ENCODE measurements at places on chromosomes 7 and 10.
A peak's percentile ranks its signal among the peaks of the same experiment; 100 is the strongest.

- DNase-seq = peak; percentile 1
Observed at GRCh38 chr7:142812437-142813215, 41.9 kb downstream of the PRSS2 start.

- no peak for DNase-seq
Observed at GRCh38 chr7:159105066-159105780, 39.4 kb downstream of the VIPR2 start.

GRCh38 chr7:93894966-93895640, 4.5 kb upstream of the TFPI2 start:
- DNase-seq = peak; percentile 52

DNA sequence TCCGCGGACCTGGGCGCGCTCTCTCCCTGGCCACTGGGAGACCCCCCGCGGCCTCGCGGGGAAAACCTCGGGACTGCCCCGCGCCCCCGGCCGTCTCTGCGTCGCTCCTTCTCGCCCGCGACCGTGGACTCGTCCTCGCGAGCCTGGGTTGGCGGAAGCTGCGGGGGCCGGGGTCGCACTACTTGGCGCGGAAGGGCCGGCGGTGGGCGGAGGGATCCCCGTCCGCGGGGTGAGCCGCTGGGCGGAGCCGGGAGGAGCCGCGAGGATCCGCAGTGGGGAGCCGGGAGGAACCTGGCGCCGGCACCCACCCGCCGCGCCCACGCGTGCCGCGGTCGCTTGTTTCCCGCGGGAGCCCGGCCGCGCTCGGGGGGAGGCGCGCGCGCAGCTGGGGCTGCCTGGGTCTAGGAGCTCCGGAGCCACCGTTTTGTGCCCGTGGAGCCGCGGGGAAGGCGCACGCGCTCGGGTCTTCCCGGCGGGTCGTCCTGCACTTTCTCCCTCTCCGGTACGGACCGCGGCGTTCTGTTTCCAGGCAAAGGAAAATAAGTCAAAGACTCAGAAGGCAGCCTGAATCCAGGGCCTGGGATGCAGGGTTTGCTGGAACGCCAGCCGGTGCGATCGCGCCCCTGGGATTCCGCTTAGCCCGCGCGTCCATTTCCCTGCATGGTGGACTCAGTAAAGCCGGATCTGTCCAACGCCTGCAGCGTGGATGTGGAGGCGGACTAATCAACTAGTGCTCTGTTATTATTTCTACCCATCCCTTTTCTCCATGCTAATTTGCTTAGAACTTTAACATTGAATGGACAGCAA, 28.7 kb upstream of the KMT2C start:
- DNase-seq = peak; percentile 73

GRCh38 chr10:33224251-33224965, 110.1 kb downstream of the NRP1 start:
- no peak for DNase-seq

GRCh38 chr10:12513775-12514673, 164.7 kb downstream of the CAMK1D start:
- DNase-seq = peak; percentile 50
